ENCODE measurements at places on chromosomes 11 and 22.
A peak's percentile ranks its signal among the peaks of the same experiment; 100 is the strongest.

GRCh38 chr11:118610773-118611432, 3.5 kb downstream of the PHLDB1 start:
- peak; percentile 51 for DNase-seq

- no peak for DNase-seq
These were observed 48.7 kb downstream of the LRRC32 start for GRCh38 chr11:76621868-76622267.

- no peak for DNase-seq
These were observed 24.1 kb downstream of the ASCC2 start for GRCh38 chr22:29814003-29814402.

DNA sequence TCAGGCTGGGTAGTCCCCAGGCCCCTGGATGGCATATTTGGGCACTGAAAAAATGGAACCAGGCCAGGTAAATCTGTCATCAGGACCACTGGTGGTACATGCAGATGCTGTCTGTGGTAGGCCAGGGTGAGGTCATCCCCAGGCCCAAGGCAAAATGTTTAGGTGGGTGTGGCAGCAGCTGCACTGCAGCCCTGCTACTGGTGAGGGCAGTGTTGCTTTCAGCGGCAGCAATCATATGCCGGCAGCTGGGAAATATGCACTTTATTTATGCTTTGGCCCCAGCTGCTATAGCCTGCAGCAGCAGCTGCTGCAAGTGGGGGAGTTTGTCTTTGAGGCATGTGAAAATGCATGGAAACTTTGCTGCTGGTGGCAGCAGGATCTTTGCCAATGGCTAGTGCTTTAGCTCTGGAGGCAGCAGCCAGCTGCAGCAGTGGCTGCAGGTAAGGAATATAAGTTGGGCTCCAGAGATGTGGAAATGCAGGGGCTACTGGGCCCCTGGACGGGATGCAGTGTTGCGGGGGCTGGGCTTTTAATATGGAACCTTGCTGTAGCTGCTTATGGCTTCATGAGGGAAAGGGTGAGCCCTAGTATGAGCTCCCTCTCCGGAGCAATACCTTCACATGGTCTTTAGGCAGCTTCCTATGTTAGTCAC, 365.7 kb upstream of the CADM1 start:
- peak; percentile 5 for DNase-seq

DNA sequence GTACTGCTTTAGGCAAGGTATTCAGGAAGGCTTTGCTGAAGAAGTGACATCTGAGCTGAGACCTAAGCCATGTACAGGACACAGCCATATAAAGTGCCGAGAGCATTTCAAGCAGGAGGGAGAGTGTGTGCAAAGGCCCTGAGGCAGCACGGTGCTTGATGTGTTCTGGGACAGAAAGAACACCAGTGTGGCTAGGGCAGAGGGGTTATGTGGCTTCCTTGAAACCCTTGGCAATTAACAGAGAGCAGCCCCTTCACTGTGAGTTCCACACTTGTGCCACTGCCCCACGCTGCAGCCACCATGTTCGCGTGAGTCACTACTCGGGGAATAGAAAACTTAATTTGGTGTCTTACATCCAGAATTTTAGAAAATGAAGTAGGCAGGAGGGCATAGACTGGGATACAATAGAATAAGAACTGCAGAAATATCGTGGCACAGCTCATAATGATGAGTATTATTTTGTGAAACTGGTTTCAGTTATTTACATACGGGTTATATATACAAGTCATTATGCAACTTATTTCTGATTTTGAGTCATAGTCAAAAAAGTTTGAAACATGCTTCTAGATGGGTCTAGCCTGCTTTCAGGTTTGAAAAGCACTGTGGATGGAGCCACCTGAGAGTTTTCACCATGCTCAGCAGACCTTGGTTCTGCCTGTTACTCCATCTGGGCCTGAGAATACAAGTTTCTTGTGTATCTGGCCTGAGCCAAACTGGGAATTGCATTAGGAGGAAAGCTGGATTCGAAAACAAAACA, 11.8 kb downstream of the IL10RA start:
- no peak for DNase-seq
